A549 treated with Mapracorat at 1 μM for 4 hours (cell line): ENCODE measurements at places on chromosomes 11 and 22. TPM values are rescaled to one million over a fixed set of nuclear protein-coding genes. Genes with fewer than 3 reads are reported as not detected.

The POTEH gene
- total RNA-seq: not detected in 5 replicates

The PHLDA2 gene
- 86.5 to 121 TPM (median 113 TPM) in 5 replicates for total RNA-seq

The MIOX gene
- 0.11 TPM in 1 of 5 replicates, not detected in the others for total RNA-seq

The KCTD14 gene
- 1.4 to 2.1 TPM (median 1.6 TPM) in 5 replicates for total RNA-seq

The KDM4D gene
- 0.30 to 0.51 TPM (median 0.42 TPM) in 5 replicates for total RNA-seq
